ENCODE measurements at places on chromosomes 4 and X.

DNA sequence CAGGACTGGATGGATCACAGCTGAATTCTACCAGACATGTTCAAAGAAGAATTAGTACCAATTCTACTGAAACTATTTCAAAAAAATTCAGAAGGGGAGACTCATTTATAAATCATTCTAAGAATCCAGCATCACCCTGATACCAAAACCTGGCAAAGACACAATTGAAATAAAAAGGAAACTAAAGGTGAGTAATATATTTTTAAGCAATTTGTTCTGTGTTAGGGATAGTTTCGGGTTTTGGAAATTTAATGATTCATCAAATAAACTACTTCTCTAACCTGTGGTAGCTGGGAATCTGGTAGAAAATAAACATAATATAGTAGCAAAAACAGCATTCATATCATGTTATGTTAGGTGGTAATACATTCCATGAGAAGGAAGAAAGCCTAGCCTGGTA lies 662.2 kb upstream of the BOD1L1 start:
- peak; percentile 41 for DNase-seq

DNA sequence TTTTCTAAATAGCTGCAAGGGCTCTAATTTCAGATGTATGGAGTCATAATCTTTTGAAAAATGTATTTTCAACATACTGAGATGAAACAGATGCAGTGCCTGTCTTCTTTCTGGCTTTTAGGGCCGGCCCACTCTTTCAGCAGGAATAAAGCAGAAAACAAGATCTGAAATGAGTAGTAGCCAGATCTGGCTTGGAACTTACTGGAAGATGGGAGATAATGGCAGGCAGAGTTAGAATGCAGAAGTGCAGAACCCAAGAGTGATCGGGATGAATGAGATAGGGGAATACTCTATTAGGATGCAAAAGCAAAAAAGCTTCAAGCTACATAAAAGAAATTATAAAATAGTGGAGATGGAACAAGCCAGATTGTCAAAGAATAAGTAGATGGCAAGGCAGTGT lies 1.4 kb upstream of the FAM120C start:
- DNase-seq, result no peak

- no peak for DNase-seq
Observed at GRCh38 chr4:150252741-150253140, 174.5 kb downstream of the DCLK2 start.

DNA sequence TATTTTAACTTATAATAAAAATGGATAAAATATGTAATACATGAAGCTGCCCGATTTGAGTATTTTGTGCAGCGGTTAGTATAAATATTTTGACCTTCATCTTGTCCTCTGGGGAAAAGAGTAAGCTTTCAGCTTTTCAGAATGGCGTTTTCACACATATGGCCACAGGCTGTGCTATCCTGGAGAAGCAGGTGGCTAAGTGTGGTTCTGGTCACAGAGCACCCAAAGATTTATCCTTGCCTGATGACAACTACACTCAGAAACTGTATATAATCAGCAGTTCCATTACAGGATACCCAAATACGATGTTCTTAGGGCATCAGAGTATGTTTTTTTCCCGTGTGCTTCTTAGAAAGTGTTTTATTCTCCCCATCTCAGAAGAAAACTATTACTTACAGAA lies 42.3 kb upstream of the ANK2 start:
- DNase-seq, result no peak

DNA sequence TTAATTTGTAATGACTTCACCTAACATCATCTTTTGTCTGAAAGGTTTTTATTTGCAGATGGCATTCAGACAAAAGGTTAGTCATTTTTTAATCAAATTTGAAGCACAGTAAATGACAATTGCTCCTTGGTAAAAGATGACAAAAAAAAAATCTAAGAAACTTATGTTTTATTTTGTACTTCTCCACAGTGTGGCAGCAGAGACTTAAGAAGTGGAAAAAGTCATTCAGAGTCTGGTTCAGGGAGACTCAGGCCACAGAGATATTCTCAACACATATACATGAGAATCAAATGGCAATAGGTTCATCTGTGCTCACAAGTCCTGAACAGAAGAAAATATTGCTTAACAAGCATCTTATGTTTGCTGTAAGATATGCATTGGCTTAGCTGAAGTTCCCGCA lies 436.2 kb downstream of the KCNIP4 start:
- peak; percentile 12 for DNase-seq

DNA sequence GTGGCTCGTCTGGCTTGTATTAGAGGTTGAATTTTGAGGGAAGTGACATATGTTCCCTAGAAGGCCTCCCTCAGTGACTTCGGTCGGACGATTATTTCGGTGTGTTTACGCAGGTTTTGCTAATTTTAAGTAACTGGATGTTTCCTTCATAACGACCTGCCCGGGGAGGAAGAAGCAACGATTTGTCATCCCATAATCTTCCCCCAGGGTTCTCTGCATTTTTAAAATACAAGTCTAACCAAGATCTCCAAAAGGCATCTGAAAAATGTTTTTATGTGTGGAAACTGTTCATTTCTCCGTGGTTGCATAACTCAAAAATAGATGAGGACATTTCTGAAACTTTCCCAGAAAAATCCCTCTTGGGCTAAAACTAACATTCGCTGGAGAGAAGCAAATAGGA lies 195.4 kb downstream of the SHOX start:
- peak; percentile 97 for DNase-seq

- DNase-seq, result no peak
Observed at GRCh38 chrX:2272337-2272736, 228.4 kb downstream of the DHRSX start.
